Mucosa of descending colon (tissue), 3 donors: ENCODE measurements at places on chromosomes 12 and 14.
A peak's percentile ranks its signal among the peaks of the same experiment; 100 is the strongest.

GRCh38 chr14:76923431-76924370, 97.5 kb downstream of the LRRC74A start:
- DNase-seq, result no peak

GRCh38 chr12:121762269-121762668, 31.2 kb downstream of the RHOF start:
- DNase-seq, result no peak

DNA sequence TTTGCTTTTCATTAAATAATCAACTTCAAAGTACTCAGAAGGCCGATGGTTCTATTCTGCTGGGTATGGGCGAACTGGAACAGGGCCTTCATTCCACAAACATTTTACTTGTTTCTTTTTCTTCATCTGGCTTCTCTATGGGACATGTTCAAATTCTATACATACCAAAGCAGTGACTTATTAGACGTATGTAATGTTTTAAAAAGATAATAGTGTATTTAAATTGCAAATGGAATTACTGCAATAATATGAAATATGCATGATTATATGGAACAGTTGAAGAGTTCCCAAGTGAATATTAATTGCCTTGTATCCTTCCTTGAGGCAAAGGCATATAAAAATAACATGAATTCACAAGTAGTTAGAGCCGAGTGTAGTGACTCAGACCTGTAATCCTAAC, 75.5 kb downstream of the FAR2 start:
- DNase-seq, result no peak

DNA sequence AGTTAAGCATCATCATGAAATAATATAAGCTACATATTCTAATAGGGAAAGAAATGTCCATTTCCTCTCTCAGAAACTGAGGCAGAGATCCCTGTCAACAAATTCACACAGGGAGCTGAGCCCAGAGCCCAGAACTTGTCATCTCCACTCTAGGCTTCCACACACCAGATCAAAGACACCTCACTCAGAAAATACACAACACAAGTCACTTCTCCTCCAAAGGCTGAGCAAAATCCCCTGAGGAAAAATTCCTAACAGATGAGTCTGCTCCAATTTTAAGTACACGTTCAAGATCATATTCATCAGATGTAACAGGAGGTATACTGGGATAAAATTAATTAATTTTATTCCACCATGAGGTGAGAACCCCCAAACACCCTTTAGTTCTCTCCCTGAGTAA, 227.3 kb downstream of the DPF3 start:
- no peak for DNase-seq

DNA sequence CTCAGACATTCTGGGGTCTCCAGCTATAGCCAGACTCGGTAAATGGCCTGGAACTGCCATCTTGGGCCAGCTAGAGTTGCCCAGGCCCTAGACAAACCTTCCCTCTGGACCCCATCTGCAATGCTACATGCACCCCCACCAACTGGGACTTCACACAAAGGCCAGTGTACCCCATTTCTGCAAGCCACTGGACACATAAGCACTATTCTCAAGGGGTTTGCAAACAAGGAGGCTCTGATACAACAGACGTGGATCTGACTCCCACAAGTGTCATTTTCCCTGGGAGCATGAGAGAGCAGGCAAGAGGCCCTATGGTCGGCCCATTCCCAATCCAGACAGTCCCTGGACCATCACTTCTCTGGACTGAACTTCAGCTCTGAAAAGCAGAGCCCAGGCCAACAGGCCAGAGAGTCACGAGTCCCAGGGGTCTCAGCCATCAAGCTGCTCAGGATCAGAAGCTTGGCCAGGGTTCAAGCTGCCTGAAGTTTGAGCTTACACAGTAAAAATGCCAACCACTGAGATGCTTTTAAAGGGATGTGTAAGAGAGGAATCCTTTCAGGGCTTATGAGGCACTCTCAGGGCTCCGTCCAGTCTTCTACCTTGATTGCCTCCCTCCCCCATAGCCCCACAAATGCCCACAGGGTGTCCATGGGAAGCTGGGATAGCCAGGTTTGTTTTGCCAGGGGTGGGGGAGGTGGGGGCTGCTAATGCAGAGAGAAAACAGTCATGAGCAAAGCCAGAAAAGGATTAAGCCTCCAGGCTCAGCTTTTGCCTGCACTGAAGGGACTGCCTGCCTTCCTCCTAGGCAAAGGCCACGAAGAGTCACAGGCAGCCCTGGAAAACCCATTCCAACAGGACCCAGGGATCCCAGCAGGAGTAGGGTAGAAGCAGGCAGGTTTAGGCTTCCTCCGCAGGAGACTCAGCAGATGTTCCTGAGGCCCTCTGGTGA, 31.7 kb upstream of the PNMA1 start:
- peak; percentile 27 for DNase-seq

DNA sequence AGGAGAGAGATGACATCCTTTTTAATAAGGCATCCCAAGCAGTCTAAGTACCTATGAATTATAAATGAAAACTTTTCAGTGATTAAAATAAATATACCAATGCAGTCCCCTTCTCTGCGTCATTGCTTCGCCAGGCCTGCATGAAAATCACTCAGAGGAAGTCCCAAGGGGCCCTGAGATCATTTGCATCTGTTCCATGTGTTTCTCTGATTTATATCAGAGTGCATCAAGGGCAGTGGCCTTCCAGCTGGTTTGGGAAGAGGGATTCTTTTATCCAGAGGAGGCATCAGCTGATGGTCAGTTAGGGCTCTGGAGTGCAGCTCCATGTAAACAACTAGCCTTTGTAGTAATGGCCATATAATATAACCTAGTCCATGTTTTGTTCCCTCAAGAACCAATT, 210.1 kb downstream of the RGS6 start:
- DNase-seq, result no peak

- no peak for DNase-seq
Observed at GRCh38 chr14:59284059-59284458, 95.6 kb downstream of the DAAM1 start.

DNA sequence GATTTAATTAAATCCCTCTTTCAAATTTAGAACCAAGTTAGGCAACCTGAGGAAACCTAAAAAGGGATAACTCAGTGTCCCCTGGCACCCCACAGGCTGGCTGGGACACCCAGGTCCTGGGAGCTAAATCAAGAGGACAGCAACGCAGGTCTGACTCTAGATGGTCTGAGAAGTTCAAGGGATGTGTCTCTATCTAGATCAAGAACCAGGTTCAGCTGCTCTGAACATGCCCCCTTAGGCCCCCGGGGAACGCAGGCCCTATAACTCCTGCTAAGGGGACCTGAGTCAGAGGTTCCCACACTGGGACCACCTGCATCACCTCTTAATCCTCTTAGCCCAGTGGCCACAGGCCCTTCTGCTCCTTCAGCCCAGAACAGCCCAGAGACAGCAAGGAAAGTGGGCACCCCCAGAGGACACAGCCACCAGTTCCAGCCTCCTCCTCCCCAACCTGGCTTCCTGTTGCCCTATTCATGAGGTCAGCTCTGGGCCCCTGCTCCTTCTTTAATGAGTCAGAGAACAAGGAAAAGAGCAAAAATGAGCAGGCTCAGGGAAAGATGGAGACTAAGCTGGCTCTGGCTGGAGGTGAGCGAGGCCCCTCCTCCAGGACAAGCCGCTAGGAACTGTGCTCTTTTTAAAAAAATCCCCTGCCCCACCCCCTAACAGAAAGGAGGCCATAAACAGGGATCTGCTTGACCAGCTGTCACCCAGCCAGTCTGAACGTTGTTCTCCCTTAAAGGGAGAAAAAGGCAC, 10.8 kb downstream of the PITPNM2 start:
- no peak for DNase-seq

DNA sequence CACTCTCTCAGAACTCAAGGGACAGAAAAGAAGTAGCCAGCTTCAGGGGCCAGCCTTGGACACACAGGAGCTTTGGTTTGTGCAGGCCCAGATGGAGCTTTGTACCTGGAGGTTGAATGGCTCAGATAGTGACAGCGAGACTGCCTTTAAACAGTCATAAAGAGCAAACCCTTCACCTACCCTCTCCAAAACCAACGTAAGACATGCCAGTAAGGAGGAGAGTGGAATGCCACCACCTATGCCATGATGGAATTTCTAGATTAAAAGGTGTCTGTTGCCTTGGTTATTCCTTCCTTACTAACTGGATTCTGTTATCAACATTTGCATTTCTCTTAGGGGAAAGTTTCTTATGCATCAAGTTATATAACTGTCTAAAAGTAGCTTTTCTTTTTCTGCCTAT, 98.1 kb downstream of the EML1 start:
- DNase-seq, result no peak

GRCh38 chr12:47852096-47852571, 32.4 kb upstream of the HDAC7 start:
- no peak for DNase-seq

DNA sequence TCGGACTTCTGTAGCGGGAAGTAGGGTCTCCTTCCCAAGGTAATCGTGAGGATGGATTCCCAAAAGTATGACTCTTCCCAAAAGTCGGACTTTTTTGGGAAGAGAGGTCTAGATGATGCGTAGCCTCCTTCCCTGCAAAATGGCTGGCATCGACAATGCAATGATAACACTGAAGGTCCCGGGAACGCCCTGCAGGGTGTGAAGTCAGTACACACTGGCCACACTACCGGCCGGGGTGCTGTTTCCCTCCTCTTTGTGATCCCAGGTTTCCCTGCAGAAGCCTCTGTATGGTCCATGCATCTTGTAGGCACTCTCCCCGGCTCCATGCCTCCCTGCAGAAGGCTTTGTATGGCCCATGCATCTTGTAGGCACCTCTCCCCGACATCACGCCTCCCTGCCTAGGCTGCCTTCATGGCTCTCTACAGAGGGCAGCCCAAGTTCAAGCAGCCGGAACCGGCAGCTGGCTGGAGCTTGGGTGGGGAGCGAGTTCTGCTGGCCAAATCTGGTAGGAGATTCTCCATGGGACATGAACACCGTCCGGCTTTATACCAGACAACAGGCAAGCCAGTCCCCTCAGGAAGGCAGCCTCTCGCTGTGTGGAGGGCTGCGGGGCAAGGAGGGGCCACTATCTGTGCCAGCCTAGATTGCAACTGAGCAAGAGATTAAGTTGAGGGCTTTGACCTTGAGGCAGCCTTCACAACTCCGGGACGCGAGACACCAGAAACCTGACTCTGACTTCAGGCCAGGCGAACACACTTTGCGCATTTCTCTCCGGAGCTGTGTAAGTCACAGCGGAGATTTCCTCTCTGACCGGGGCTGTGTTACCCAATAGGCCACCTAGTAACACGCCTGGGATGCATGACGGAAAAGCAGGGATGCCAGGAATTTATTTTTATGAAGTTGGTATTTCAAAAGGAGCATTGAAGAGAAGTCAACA, 23.5 kb downstream of the FZD10 start:
- no peak for DNase-seq

- DNase-seq, result no peak
Observed at GRCh38 chr14:95524706-95525512, 8.5 kb upstream of the SYNE3 start.

DNA sequence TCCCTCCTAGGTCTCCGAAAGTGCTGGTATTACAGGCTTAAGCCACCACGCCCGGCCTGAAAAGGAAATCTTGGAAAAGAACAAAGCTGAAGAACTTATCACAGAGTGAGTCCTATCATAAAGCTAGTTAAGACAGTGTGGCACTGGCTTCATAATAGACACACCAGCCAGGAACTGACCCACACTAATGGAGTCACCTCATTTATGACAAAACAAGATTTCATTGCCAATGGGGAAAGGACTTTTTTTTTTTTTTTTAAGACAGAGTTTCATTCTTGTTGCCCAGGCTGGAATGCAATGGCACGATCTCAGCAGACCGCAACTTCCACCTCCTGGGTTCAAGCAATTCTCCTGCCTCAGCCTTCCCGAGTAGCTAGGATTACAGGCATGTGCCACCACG, 15.7 kb downstream of the KDM2B start:
- DNase-seq, result no peak

DNA sequence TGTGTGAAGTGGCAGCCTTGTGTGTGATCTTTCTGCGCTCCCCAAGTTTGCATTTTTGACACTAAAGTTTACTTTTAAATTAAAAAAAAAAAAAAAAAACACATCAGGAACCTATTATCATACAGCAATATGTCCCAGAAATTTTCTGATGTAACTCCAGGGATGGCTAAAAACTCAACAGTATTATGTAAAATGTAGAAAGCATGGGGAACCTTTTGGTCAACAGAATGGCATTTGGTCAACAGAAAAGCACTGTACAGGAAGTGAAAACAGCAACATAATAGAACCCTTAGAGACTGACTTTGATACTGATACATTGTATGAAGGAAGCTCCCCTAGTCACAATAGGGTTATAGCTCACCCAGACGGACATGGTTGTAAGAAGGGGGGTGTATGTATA, 224.3 kb downstream of the ITPR2 start:
- no peak for DNase-seq

- no peak for DNase-seq
Observed at GRCh38 chr12:81089412-81089811, 11.5 kb downstream of the ACSS3 start.

GRCh38 chr12:38823738-38824137, 81.7 kb downstream of the CPNE8 start:
- no peak for DNase-seq

- DNase-seq, result no peak
Observed at GRCh38 chr12:117079487-117079886, 19.7 kb downstream of the TESC start.

- no peak for DNase-seq
Observed at GRCh38 chr14:34111953-34112352, 161.1 kb upstream of the EGLN3 start.

DNA sequence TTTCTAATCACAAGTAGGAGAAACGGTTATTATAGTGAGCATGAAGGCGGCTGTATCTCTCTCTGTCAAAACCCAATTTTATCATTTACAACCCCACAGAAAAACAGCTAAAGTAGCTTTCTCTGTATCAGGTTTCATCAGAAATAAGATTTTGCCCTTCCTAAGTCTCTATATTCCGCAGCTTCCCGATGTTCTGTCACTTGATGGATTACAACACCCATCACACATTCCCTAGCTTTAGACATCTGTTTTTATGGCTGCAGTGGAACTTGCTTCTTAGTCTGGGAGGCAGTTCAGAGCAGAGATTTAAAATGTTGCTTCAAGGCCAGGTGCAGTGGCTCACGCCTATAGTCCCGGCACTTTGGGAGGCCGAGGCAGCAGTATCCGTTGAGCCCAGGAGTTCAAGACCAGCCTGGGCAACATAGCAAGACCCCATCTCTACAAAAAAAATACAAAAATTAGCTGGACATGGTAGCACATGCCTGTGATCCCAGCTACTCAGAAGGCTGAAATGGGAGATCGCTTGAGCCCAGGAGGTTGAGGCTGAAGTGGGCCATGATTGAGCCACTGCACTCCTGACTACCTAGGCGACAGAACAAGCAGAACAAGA, 27.6 kb upstream of the FOXN3 start:
- no peak for DNase-seq

DNA sequence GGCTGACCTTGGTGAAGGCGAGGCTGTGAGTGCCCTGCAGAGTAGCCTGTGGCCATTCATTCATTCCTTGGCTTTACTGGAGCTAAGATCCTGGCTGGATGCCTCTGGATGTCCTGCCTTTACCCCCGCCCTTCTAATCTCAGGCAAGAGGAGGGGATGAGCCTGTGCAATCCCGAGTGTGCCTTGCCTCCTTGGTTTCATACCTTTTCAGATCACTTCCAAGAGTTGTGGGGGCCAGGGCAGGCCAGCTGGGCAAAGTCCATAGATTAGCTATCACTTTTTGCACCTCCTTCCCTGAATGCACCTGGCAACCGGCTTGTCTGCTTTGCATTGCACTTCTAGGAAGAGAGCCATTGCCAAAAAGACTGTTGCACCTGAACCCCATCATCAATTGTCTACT, 1.5 kb downstream of the VRTN start:
- DNase-seq, result peak; percentile 38

- no peak for DNase-seq
Observed at GRCh38 chr12:120677765-120678473, 9.0 kb upstream of the MLEC start.
